Karpas-422 (cell line): ENCODE measurements at places on chromosomes 3 and 15. TPM values are rescaled to one million over a fixed set of nuclear protein-coding genes. Genes with fewer than 3 reads are reported as not detected.
A peak's percentile ranks its signal among the peaks of the same experiment; 100 is the strongest.

DNA sequence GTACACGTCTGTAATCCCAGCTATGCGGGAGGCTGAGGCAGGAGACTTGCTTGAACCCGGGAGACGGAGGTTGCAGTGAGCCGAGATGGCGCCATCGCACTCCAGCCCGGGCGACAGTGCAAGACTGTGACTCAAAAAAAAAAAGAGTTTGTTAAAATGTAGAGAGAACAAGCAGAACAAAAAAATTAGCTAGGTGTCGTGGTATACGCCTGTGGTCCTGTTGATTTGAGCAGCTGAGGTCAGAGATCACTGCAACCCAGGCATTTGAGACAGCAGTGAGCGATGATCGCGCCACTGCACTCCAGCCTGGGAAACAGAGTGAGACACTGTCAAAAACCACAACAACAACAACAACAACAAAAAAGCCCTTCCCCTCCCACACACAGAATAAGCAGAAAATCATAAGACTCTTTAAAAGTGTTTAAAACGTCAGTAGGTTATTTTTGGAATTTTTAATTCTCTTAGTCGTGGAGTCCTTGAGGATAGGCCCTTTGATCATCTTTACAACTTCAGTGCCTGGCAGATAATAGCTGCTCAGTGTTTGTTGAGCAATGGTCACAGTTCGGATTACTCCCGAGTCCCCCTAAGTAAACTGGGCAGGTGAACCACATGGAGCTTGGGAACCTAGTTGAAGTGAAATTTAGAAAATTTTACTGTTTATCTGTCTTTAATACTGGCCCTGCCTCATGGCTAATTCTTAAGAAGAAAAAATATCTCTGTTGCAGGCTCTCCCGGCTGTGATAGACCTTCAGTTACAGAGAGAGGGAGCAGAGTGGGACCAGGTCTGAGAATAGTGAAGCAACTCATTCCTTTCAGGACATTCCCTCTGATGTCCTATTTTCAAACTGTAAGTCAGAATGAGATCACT lies 6.2 kb downstream of the NIPA2 start:
- no peak for DNase-seq

DNA sequence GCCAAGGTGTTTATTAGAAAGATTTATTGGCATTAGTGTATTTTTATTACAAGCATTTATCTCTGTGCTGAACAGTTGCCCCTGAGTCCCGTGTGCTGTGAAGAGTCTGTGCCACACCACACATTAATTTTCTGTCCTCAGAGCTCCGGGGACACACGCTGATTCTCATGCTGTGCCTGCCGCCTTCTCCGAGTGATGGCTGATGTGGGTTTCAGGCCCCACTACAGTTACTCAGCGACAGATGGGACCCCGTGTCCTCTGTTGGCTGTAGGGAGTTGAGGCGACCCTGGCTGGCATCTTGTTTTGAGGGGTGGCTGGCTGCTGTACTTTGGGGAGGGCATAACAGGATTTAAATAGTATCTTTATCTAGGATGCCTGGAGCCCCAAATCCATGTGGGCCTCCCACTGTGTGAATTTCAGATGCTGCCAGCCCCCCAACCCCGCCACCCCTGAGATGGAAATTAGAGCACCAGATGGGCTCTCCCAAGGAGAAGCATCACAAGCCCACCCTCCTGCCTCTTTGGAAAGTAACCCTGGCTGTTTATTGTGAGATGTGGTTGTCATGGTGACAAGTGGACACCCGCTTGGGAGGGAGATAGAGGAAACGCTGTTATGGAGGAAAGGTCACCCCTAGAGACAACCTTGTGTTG lies 185.6 kb downstream of the APBA2 start:
- DNase-seq, result no peak

Gene PFN2
- total RNA-seq, result 90.2 and 137 TPM in 2 replicates

- no peak for DNase-seq
These were observed 34.4 kb upstream of the HCN4 start for GRCh38 chr15:73403171-73403570.

Gene PEAK1
- total RNA-seq, result 1.4 and 2.5 TPM in 2 replicates

DNA sequence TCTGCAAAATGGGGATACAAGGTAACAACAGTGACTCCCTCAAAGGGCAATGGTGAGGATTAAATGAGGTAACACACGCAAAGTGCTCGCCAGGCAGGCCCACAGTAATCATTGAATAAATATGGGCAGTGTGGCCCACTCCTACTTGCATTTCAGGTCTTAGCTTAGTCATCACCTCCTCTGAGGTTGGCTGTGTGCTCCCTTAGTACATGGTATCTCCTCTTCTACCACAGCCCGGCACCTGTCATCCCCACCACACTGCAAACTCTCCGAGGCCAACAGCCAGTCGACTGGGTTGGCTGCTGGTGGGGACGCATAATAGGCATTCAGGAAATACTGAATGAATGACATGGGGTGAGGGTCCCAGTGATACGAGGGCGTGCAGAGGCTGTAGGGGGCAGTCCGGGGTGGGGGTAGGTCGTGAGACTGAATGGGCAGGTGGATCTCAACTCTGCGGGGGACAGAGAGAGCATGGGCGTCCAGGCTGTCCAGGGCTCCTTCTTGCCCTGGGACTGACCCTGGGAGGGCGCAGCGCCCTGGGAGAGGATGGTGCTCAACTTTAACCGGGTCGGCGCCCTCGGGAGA lies 375 bp upstream of the MYZAP start:
- DNase-seq, result no peak

Gene CACNA1D
- total RNA-seq, result not detected in 2 replicates

Gene CAND2
- 13.0 and 21.6 TPM in 2 replicates for total RNA-seq

- no peak for DNase-seq
These were observed 26.8 kb upstream of the IL1RAP start for GRCh38 chr3:190486908-190487607.

Gene RTP2
- total RNA-seq, result not detected in 2 replicates

DNA sequence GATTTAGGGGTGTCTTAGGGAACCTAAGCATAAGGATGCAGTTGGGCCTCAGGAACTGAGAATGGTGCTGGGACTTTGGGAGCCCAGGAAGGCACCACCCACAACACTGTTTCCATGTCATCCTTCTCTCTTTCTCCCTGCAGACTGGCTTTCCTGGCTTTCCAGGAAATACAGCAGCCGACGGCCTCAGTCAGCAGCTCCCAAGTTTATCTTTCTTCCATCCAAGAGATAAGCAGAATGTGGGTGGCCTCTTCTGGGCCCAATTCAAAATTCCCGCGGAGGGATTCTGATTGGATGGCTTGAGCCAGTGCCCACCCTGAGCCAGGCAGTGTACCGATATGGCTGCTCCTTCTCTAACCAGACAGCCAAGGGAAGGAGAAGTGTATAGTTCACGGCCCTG lies 4.5 kb upstream of the CLN6 start:
- no peak for DNase-seq

Gene AHSG
- not detected in 2 replicates for total RNA-seq

- DNase-seq, result no peak
These were observed 1270.0 kb downstream of the ROBO1 start for GRCh38 chr3:78497767-78498166.

DNA sequence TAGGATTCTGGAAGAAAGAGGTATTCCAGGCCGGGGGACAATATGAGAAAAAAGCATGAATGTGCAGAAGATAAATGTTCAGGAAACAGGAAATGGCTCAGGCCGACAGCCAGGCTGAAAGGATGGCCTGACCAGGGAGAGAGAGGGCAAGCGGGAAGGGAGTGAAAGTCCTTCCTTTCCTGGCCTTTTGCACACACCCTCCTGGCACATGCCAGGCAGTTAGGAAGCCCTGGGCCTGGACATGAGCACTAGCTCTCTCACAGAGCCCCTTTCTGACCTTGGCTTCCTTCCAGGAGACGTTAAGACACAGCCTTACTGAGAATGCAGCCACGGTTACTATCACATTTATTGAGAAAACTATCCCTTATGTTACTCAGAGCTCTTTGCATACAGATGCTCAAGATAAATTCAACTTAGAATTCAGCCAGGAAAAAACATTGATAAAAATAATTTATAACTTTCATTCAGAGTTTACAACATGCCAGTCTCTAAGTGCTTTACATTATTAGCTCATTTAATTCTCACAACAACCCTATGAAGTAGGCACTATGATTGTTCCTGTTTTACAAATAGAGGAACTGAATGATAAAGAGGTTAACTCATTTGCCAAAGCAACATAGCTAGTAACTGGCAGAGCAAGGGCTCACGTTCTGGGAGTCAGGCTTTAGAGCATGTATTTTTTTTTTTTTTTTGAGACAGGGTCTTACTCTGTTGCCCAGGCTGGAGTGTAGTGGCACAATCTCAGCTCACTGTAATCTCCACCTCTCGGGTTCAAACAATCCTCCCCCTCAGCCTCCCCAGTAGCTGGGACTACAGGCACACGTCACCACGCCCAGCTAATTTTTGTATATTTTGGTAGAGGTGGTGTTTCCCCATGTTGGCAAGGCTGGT lies 39.4 kb upstream of the SMAD3 start:
- peak; percentile 46 for DNase-seq

Gene DAZL
- not detected in 2 replicates for total RNA-seq

DNA sequence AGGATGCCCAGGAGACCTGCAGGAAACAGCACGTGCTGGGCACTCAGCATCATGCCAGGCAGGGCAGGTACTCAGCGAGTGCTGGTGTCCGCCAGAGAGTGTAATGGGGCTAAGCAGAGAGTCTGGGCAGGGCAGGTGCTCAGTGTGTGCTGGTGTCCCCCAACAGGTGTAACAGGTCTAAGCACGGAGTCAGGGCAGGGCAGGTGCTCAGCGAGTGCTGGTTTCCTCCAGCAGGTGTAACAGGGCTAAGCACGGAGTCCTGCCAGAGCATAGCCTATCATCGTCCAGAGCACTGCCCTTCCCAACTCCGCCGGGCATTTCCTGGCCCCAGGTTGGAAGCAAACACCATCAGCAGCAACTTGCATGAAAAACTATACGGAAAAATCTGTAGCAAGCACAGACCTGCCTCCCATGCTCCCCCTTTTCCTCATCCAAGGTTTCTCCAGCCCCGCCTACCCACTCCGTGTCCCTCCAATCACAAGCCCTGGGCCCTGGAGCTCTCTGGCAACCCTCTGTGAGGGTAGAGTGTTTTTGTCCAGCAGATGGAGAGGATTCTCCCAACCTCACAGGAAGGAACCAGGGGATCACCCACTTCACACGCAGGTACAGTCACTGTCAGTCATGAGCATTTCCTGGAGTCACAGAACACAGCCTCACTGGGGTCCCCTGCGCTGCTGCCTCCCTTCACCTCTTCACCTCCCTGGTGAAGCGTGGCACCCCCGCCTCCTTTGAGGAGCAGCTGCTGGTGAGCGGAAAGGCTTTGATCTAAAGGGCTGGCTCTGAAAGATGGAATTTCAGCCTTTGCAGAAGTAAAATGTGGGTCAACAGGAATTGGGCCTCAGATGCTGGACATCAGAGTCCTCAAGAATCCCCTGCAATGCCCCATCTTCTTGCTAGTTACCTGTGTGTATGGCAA lies 302.5 kb downstream of the OCA2 start:
- DNase-seq, result no peak

Gene SPINK8
- not detected in 2 replicates for total RNA-seq

DNA sequence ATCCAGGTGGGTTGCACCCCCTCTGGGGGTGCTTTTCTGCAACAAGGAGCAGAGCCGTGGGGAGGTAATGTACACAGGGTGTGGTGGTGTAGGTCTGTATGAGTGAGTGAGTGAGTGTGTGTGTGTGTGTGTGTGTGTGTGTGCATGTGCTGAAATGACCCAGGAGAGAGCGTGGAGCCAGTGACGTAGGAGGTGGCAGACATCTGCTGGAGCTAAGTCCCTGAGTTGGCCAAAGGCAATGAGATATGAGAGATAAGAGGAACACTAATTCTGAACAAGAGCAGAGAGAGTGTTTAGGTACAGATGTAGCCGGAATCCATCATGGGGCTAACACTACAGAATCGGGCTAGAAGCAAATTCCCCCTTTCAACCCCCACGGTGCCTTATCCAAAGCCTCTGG lies 27.6 kb downstream of the BDH1 start:
- no peak for DNase-seq

GRCh38 chr3:31232055-31233025 lies 300.4 kb upstream of the STT3B start:
- no peak for DNase-seq

- DNase-seq, result no peak
These were observed 165.5 kb downstream of the IL5RA start for GRCh38 chr3:2944628-2945027.

GRCh38 chr3:152474585-152474984 lies 205.9 kb downstream of the MBNL1 start:
- DNase-seq, result peak; percentile 77

DNA sequence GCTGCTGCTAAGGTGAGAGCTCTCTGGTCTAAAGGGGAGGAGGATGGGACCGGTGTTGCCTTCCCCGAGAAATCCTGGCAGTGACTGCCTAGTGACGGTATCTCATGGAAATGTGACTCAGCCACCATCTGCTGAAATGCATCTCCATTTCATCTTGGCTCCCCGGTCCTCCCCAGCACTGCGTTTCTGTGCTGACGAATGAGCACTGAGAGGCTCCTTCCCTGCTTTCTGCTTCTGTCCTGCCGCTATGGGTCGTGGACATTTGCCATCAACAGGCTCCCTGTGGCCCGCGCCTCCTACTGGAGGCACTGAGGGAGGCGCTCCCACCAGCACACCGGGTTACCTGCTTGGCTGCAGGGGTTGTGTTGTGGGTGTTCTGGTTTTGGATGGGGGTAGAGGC lies 13.5 kb upstream of the SEC13 start:
- peak; percentile 54 for DNase-seq

- DNase-seq, result no peak
These were observed 363.4 kb downstream of the OTOL1 start for GRCh38 chr3:161859865-161860450.

DNA sequence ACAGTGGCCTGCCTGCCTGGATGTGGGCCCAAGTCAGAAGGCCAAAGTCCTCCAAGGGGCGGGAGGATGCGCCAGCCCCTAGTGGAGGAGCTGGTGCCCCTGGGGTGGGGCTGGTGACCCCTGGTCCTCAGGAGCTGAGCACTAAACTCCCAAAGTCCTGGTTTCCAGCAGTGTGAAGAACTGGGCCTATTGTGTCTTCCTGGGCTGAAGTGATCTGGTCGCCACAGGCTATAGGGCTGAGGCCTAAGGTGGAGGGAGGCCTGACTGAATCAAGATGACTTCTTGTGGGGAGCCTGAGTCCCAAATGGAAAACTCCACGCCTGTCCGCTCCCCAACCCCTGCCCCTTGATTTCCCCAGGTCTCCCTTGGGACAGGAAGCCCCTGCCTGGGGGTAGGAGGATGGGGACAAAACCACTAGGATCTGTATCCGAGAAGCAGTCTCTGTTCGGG lies 753 bp upstream of the FES start:
- peak; percentile 60 for DNase-seq

- DNase-seq, result no peak
These were observed 79.9 kb upstream of the CADPS start for GRCh38 chr3:62955126-62955525.

Gene HESX1
- 1.0 and 3.4 TPM in 2 replicates for total RNA-seq

Gene EPHB1
- 24.1 and 24.3 TPM in 2 replicates for total RNA-seq

Gene ZBTB20
- 1.6 and 2.8 TPM in 2 replicates for total RNA-seq

Gene SCN11A
- 0.07 TPM in 1 of 2 replicates, not detected in the other for total RNA-seq

Gene ALDH1A2
- total RNA-seq, result not detected in 2 replicates

Gene TNIK
- 0.14 TPM in 1 of 2 replicates, not detected in the other for total RNA-seq

Gene CELF6
- 4.4 and 4.6 TPM in 2 replicates for total RNA-seq

DNA sequence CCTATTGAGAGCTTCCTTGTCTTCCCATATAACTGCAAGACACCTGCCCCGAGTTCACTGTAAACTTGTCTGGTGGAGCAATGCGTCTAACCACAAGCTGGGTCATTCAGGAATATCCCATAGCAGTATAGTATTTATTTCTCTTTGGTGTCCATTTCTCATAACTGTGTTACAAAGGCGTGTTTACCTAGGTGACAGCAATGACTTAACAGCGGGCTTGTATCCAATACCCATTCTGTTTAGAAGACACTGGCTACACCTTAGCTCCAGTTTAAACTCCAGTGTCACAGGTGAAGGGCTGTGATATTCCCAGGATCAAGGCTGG lies 24.3 kb downstream of the ATP10A start:
- no peak for DNase-seq

- DNase-seq, result no peak
These were observed 1003.9 kb upstream of the CFAP20DC start for GRCh38 chr3:60053526-60054265.

- no peak for DNase-seq
These were observed 60.8 kb upstream of the GALNT15 start for GRCh38 chr3:16113704-16114103.
